Tongue (tissue), 3 donors: ENCODE measurements at places on chromosomes 7 and 10. TPM values are rescaled to one million over a fixed set of nuclear protein-coding genes. Genes with fewer than 3 reads are reported as not detected.

The CDHR3 gene
- total RNA-seq: 4.1 TPM

DNA sequence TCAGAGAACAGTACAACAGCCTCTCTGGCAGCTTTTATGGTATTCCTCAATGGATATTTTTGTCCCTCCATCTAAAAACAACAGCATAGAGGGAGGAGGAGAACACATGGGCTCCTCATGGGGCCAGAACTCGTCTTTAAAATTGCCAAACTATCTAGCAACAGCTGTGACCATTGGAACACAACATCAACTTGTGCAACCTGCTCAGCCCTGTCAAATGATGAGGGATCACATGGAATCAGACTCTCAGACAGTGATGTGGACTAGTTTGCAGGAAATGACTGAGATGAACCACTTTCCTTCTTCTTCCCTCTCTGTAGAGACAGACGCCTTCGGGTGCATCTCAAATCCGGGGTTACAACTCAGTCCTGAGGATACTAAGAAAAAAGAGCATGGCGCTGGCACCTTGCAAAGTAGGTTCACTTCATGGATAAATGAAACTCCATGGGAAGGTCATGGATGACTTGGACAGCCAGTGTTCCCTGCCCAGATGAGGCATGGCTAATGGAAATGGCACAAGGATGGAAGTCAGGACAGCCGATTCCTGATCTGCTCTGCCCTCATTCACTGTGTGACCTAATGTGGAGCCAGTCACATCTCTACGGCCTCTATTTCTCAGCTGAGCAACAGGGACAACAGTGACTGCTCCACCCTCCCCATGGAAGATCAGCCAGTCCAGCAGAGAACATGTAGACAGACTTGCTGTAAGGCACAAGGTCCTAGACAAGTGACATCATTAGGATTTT lies 24.6 kb upstream of the DGKI start:
- DNase-seq: peak; percentile 43

GRCh38 chr10:129495256-129495655 lies 28.2 kb downstream of the MGMT start:
- no peak for DNase-seq

The TAS2R41 gene
- 0.31 TPM for total RNA-seq

DNA sequence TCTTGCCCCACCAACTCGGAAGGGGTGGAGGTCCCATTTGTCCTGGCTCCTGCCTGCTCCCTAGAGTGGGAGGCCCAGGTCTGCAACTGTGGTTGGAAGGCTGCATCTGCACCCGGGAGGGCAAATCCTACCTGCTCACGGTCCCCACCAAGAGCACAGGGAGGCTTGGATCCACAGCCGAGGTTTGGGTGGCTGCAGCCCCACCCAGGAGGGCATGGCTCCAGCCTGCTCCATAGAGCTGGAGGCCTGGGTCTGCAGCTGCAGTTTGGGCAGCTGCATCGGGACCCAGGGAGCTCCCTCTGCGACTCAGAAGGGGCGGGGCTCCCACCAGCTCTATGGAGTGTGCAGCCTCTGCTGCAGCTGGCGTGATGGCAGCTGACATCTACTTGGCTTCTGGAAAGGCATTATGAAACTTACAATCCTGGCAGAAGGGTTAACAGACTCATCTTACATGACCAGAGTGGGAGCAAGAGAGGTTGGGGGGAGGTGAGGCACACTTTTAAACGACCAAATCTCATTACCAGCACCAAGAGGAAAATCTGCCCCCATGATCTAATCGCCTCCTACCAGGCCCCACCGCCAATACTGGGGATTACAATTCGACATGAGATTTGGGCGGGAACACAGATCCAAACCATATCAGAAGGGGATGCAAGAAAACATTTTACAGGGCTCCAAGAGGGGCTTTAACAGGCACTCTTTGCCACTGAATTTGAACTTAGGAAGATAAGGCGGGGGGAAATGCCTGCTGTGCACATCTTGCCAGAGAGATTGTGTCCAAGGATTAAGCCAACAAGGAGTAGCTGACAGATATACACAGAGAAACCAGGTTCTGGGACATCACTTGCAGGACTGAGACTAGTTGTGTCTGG lies 8.2 kb upstream of the BLVRA start:
- peak; percentile 94 for DNase-seq
